ENCODE measurements at places on chromosomes 6 and 20. TPM values are rescaled to one million over a fixed set of nuclear protein-coding genes. Genes with fewer than 3 reads are reported as not detected.
A peak's percentile ranks its signal among the peaks of the same experiment; 100 is the strongest.

DNA sequence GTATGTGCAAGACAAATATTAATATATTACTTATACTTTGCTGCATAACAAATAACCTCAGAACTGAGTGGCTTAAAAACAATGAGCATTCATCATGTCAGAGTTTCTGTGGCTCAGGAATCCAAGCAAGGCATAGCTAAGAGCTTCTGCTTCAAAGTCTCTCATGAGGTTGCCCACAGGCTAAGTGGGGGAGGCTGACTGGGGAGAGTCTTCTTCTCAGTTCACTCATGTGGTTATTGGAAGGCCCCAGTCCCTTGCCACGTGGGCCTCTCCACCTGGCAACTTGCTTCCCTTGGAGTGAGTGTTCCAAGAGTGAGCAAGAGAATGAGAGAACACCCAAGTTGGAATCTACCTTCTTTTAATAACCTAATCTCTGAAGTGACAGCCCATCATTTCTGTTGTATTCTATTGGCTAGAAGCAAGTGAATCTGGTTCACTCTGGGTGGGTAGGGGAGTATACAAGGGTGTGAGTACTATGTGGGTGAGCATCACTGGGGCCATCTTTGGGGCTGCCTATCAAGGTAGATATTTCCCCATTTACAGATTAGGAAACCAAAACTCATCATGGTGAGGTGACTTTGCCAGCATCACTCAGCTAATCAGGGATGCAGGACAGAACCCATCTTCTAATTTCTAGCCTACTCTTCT is 36.0 kb downstream of the DNAH8 start:
- DNase-seq: no peak

GRCh38 chr6:37491830-37492208 is 7.9 kb downstream of the CCDC167 start:
- DNase-seq: no peak

- DNase-seq: peak; percentile 87
Observed at GRCh38 chr6:168962886-168963285, 290.8 kb downstream of the THBS2 start.

DNA sequence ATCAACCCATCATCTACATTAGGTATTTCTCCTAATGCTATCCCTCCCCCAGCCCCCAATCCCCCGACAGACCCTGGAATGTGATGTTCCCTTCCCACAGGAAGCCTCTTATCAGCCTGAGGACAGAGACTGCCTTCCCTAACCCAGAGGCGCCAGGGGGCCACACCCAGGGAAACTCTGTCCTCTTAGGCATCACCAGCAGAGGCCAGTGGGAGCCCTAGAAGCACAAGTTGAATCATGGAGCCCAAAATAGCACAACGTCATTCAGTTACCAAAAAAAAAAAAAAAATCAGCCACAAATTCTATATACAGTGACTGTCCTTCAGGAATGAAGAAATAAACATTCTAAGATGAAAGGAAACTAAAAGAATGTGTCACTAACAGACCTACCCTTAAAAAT is 625.7 kb downstream of the TFAP2A start:
- DNase-seq: no peak

Gene CFAP61
- 1.9 TPM for polyA plus RNA-seq

Gene RAMACL
- 0.11 TPM for polyA plus RNA-seq

- no peak for DNase-seq
Observed at GRCh38 chr20:50395914-50396488, 114.2 kb upstream of the PTPN1 start.

- DNase-seq: no peak
Observed at GRCh38 chr20:51750037-51750769, 18.0 kb downstream of the ATP9A start.

Gene SLC17A4
- polyA plus RNA-seq: 0.28 TPM

Gene DOP1A
- polyA plus RNA-seq: 12.7 TPM

DNA sequence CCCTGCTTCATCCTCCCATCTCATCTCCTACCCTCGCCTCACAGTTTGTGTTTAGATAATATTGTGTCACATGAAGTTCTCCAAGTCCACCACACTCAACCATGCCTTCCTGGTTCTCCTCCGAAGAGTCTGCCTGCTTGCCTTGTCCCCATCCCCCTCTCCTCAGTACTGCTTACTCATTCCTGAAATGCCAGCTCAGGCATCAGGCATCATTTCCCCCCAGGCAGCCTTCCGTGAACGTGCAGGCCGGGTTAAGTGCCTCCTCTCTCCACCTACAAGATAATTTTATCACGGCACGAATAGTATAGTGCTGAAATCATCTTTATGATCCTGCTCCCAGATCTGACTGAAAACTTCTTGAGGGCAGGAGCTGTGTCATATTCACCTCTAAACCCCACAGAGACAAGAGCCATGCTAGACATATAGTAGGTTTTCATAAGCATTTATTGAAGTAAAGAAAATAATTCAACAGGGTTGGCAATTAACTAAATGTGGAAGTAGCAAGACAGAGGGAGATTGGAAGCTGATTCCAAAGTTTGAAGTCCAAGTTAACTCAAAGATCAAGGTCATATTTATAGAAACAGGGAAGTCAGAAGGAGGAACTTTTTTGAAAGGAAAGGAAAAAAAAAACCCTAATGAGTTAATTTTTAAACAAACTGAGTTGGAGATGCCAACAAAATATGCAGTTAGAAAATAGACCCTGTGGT is 48.7 kb upstream of the BMP2 start:
- no peak for DNase-seq

Gene BPIFB1
- polyA plus RNA-seq: not detected

- no peak for DNase-seq
Observed at GRCh38 chr6:4916954-4917561, 86.8 kb downstream of the RPP40 start.

GRCh38 chr6:127923135-127923534 is 22.3 kb upstream of the THEMIS start:
- DNase-seq: no peak

Gene STMND1
- polyA plus RNA-seq: not detected

DNA sequence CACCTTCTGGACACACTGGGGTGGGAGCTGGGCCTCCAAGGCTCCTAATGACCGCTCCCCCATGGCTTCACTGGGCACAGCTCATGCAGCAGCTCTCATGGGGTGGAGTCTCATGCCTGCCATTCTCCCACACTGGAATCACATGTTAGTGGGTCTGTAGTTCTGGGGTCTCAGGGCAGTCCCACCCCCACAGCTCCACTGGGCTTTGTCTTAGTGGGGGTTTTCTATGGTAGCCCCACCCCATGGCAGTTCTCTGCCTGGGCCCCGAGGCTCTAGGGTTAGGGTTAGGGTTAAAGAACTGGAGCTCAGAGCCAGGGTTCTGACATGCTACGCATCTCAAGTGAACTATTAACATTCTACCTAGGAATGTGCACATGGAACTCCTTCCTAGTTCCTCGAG is 139.0 kb downstream of the PCSK2 start:
- DNase-seq: no peak

Gene ZC2HC1B
- polyA plus RNA-seq: not detected

DNA sequence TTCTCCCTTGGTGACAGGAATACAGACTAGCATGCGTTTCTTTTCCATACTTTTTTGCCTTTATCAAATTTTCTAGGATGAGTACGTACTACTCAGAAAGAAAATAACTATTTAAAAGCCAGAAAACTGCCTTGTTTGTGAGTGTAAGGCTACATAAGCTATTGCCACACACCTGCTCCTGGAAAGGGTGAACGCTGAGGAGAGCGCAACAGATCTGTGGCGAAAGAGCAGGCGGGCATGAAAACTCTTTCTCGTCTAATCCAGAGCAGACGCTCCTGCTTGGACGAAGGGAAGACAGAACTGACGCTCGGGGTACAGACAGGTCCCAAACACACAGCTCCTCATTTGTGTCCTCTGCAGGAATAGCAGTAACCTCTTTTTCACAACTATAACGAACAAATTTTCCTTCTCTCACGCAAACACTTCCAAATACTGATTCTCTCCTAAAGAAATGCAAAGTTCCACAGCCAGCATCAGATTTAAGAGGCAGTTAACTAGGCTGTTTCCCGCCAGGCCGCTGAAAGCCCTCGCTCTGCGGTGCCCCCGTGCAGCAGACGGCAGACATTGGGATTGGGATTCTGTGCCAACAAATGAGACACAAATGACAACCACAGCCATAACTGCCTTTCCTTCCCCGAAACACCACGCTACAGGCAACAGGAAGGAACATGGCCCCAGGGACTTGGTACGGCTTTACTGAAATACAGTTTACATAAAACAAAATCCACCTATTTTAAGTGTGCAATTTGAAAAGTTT is 20.0 kb downstream of the TAF4 start:
- DNase-seq: no peak

DNA sequence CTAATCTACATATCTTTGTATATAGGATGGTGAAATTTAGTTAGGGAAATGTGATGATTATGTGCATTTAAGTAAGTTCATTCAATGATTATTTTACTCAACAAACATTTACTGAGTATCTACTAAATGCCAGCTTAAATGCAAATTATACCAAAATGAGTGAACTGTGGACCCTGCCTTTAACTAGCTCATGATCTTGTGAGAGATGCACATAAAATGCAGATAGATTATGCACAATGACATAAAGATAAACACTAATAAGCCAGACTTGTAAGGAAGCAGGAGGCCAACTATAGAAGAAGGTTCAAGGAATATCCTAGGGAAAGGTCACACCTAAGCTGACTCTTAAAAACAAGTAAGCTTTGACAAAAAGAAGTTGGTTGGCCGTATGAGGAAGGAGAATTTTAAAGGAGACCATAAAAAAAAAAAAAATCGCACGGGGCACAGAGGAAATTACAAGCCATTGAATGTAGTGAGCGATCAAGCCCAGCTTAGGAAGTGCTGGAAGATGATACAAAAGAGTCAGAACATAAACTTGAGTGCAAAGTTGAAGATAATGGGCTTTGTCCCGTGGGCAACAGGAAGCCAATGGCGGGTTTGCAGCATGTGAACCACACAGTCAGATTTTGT is 107.9 kb downstream of the NRSN1 start:
- no peak for DNase-seq

Gene CNR1
- polyA plus RNA-seq: 0.27 TPM

Gene TCF15
- polyA plus RNA-seq: 5.4 TPM

DNA sequence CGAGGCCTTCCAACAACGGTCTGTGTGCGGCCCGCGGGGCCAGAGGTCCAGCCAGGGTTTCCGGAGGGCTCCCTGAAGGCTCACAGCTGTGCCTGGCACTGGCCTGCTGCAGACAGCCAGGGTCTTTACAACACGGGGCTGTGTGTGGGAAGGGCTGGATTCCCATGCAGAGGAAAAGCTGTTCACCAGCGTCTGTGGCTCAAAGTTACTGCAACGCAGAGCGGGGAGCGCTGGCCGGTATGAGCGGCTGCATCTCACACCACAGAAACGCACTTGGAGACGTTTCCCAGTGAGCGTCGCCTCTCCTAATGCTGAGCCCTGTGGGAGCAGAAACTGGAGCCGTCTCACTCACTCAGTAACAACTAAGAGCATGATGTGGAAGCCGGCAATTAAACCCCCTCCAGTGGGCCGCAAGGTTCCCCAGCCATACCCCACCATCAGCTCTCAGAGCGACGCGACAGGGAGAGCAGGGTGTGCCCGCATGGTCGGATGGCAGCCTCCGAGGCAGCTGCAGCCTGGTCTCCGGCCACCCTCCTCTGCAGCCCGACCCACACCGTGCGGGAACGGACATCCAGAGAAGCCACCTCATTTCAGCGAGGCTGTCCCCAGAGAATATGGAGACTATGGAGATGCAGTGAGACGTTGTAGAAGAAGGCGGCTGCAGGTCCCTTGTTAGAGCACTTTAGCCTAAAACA is 42.6 kb downstream of the DLL1 start:
- peak; percentile 43 for DNase-seq

DNA sequence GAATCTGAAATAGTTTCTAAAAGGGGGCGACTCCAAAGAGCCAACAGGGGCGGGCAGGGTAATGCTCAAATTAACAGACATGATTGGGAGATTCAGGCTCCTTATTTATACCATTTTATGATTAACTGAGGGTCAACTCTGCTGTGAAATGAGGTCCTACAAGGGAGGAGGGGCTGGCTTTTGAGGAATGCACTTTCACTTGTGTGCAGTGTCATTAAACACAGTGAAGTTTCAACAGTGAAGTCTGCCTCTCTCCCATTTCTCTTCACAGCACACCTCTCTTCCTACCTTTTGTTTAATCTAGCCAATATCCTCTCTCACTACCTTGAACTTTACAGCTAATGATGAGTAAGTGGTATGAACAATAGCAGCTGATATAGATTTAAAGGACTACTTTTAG is 557.3 kb upstream of the CITED2 start:
- DNase-seq: no peak

- DNase-seq: no peak
Observed at GRCh38 chr6:33661106-33661838, 40.1 kb downstream of the ITPR3 start.

- no peak for DNase-seq
Observed at GRCh38 chr20:43955750-43956191, 41.1 kb downstream of the TOX2 start.

DNA sequence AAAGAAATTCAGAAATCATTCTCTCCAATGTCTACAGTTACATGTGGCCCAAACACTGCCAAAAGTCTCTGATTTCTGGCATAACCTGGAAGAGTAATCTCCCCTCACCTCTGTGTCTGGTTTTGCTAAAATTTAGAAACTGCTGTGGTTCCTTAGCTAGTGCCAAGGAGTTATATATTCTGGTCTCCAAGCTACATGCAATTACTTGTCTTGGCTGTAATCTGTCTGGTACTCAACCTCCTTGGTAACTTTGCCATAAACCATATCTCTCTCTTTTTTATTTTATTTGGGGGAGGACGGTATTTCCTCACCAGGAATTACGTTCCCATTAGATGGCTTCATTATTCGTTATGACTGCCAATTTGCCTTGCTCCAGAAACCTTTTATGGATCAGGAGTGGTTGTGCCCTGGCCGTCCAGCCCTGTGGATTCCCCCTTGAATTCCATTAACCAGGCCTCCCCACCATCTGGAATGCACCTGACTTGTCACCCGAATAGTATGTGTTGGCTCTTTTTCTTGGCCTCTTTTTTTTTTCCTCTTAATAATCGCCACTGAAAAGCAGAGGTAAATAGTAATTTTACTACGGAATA is 400.0 kb downstream of the CD83 start:
- DNase-seq: peak; percentile 81

- peak; percentile 48 for DNase-seq
Observed at GRCh38 chr6:25717866-25718740, 36.4 kb upstream of the SLC17A4 start.

DNA sequence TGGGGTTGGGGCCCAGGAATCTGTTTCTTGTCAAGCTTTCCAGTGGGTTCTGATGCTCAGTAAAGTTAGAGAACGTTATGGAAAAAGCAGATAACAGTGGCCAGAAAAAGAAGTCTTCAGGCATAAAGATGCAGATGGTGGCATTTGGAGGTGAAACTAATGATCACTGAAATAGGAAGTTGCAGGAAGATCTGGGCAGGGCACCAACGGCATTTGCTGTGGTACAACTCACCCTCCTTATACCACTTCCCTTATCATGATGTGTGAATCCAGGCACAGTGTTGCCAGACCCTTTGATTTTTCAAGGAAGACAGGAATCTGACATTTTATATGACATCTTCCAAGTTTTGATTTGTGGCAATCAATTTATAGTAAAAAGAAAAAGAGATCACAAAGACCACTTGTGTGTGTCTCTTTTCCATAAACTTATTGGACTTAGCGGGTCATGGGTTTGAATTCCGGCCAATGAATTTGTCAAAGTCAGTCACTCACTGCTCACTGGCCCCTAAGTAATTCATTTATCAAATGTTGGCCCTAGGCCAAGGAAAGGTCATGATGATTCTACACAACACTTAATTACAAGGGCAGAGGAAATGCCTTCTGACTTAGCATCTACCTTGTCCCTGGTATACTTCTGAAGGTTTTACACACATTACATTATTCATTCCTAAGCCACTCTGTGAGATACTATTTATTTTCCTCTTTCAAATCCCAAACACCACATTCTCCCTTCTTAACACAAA is 37.6 kb downstream of the LAMP5 start:
- DNase-seq: no peak
